Thyroid gland (tissue), 4 donors: ENCODE measurements at places on chromosomes 11 and 22. TPM values are rescaled to one million over a fixed set of nuclear protein-coding genes. Genes with fewer than 3 reads are reported as not detected.

The C11orf91 gene
- total RNA-seq, result not detected

The CABP4 gene
- 0.39 TPM for total RNA-seq

The PHOX2A gene
- not detected for total RNA-seq

The GAS2L1 gene
- 9.3 TPM for total RNA-seq

The GPHA2 gene
- total RNA-seq, result not detected

The P2RX3 gene
- total RNA-seq, result not detected

The FAT3 gene
- total RNA-seq, result 0.20 TPM

The AGBL2 gene
- 1.1 TPM for total RNA-seq

The CFAP300 gene
- total RNA-seq, result not detected

The TOMM22 gene
- total RNA-seq, result 45.3 TPM

The CCDC188 gene
- 0.39 TPM for total RNA-seq

The DNAJB7 gene
- 0.27 TPM for total RNA-seq

The CD44 gene
- total RNA-seq, result 164 TPM

The TOB2 gene
- 111 TPM for total RNA-seq

The MS4A15 gene
- total RNA-seq, result not detected

The SLC17A6 gene
- total RNA-seq, result not detected

The PKDREJ gene
- 0.11 TPM for total RNA-seq
